ENCODE measurements at places on chromosomes 1 and 21.
A peak's percentile ranks its signal among the peaks of the same experiment; 100 is the strongest.

GRCh38 chr1:157114183-157115121 lies 14.8 kb upstream of the ETV3L start:
- no peak for DNase-seq

- DNase-seq, result no peak
Observed at GRCh38 chr21:38032082-38032801, 116.0 kb upstream of the KCNJ6 start.

DNA sequence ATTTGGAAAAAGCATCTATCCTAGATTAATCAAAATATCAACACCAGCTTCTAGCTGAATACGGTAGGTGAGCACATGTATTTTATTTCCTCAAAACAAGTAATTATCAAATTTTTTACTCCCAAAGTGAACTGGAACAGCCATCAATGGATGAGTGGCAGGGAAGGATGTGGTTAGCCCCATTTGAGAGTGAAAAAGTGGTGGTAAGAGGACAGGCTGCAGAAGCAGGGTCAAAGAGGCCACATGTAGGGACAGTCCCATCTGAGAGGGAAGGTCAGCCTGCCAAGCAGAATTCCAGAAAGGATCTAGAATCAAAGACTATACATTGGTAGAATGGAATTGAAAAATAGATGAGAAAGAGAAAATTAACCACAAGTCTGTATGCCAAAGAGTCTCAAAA lies 163.8 kb downstream of the SMYD3 start:
- no peak for DNase-seq

DNA sequence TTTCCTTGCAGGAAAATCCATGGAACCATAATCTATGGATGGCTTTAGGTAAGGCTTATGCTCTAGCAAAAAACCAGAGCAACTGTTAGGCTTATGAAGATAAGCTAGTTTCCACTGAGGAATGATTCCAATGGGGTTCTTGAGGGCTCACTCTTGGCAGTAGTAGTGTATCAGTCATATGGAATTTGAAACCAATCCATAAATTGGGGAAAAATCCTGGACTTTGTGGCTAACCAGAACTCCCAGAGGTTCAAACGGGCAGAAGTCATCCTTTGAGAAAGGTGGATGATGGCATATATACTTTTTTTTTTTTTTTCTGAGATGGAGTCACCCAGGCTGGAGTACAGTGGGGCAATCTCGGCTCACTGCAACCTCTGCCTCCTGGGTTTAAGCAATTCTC lies 54.2 kb upstream of the ATF3 start:
- DNase-seq, result no peak

DNA sequence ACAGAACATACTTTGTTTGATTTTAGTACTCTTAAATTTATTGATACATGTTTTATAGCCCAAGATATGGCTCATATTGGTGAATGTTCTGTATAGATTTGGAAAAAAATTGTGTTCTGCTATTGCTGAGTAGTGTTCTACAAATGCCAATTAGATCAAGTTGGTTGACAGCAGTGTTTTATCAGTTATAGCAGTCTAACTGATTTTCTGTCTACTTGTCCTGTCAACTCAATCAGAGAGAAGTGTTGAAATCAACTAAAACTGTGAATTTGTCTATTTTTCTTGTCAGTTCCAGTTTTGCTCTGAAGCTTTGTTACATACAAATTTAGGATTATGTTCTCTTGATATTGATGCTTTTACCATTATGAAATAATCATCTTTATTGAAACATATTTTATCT lies 14.7 kb upstream of the MT1HL1 start:
- DNase-seq, result no peak

DNA sequence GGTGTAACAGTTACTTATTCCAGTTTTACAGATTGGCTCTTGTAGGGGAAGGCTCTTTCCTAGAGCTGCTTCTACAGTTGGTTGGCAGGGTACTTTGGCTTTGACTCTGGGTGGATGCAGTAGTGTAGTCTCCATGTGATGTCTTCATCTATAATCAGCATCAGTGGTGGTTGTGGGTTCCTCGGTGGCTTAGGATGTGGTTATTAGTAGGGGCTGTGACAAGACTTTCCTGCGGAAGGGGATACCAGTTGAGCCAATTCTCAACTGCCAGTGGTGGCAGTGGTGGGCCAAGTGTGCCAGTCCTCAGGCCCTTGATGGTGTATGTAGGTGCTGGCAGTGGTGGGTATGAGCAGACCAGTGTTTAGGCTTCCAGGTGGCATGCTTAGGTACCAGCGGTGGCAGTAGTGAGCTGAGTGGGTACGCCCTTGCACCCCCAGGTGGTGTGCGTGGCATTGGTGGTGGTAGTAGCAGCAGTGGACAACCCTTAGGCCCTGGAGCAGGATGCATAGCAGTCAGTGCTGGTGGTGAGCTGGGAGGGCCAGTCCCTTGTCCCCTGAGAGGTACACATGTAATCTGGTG lies 27.2 kb upstream of the KLF18 start:
- no peak for DNase-seq

DNA sequence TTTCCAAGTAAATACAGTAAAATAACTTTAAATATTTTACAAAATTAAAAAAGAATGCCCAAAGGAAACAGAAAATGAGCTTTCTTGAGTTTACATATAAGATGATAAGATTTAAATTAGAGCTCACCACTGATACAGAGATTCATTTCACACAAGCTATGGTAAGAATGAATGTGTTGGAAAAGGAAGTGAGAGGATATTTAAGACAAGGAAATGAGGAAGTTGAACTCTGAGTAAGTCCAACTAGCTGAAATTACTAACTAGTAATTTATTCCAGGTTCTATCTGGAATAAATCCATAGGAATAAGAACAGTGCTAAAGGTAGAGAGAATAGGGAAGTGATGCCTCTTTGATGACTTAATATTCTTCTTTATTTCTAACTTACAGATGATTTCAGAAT lies 42.4 kb downstream of the FNBP1L start:
- DNase-seq, result no peak

DNA sequence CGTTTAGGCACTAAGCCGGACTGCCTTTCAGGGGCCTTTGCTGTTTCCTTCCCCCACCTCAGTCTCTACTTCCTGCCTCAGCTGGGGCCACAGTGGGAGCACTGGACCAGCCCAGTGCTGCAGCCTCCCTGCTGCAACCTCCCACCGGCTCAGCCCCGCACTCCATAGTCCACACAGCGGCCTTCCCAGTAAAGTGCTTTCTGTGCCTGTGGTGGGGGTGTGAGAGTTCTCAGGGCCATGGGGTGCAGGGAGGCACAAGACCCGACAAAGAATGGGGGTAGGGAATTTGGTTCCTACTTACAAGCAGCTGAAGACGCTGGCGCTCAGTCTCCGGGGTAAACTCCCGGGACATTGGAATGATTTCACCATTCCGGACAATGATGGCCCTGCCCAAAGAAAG lies 3.5 kb downstream of the PPM1J start:
- DNase-seq, result no peak

- DNase-seq, result no peak
Observed at GRCh38 chr1:111320066-111320879, 29.6 kb downstream of the CHIA start.

- no peak for DNase-seq
Observed at GRCh38 chr21:39111931-39112550, 71.2 kb downstream of the PSMG1 start.

- DNase-seq, result no peak
Observed at GRCh38 chr1:226816576-226816975, 53.8 kb upstream of the PSEN2 start.

DNA sequence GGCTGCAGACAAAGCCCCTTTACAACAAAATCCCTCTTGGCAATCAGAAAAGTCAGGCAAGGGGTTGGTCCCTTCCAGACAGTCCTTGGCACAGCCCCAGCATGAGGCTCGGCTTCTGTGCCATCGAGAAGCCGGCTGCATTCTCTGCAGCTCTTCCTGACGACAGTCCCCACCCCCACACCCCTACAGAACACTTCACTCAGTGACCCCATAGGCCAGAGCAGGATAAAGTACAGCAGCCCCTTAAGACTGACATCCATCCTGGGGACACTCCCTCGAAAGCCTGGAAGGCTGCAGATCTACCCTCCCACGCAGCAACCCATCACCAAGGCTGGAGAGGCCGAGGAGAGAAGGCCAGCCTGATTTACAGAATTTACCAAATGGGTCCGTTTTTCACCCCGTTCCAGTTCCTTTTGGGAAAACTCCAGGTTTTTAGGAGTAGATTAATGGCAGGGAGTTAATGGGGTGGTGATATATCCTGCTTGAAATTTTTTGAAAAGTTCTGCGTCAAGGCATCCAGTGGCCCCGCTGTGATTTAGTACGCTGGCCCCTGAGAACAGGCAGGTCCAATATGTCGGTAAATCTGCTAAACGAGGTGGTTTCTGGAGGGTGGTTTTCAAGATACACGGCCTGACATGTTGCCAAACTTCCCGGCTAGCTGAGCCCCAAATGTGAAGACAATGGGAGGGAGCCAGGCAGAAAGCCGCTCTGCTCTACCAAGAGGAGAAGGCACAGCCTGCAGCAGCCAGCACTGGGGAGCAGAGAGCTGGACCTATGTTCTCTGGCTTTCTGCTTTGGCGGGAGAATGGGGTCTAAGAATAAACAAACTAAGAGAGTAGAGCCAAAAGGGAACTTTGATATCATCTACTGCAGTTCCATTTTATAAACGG lies 81.7 kb downstream of the SSBP3 start:
- DNase-seq, result no peak

GRCh38 chr1:228332797-228333738 lies 73.6 kb downstream of the TRIM11 start:
- DNase-seq, result peak; percentile 20

GRCh38 chr1:160834945-160835565 lies 27.6 kb downstream of the CD244 start:
- peak; percentile 66 for DNase-seq

- DNase-seq, result no peak
Observed at GRCh38 chr1:159970932-159971342, 16.9 kb upstream of the SLAMF9 start.

GRCh38 chr21:24486973-24487372 lies 1120.3 kb downstream of the MRPL39 start:
- DNase-seq, result no peak

DNA sequence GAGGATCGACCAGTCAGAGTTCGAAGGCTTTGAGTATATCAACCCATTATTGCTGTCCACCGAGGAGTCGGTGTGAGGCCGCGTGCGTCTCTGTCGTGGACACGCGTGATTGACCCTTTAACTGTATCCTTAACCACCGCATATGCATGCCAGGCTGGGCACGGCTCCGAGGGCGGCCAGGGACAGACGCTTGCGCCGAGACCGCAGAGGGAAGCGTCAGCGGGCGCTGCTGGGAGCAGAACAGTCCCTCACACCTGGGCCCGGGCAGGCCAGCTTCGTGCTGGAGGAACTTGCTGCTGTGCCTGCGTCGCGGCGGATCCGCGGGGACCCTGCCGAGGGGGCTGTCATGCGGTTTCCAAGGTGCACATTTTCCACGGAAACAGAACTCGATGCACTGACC lies 9.6 kb downstream of the FAAP20 start:
- DNase-seq, result no peak

GRCh38 chr1:160741092-160741501 lies 2.0 kb downstream of the SLAMF7 start:
- DNase-seq, result no peak

GRCh38 chr1:118958140-118958539 lies 30.0 kb downstream of the TBX15 start:
- no peak for DNase-seq

- DNase-seq, result peak; percentile 56
Observed at GRCh38 chr21:32611471-32611997, 643 bp downstream of the CFAP298 start.

DNA sequence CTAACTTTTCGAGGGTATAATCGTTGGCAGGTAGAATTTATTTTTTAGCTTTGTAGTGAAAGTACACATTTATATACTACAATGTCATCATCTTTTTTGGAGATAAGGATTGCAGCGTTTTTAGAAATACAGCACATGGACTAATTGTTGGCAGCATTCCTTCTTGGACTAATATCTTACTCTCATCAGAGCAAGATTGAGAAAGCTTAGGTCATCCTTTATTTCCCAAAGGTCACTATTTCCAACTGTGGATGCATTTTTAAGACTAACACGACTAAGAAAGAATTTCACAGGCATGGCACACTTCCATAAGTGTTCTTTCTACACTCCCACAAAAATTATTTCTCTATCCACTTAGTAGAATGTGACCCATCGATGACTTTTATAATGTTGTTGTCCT lies 732.3 kb downstream of the NCAM2 start:
- no peak for DNase-seq

DNA sequence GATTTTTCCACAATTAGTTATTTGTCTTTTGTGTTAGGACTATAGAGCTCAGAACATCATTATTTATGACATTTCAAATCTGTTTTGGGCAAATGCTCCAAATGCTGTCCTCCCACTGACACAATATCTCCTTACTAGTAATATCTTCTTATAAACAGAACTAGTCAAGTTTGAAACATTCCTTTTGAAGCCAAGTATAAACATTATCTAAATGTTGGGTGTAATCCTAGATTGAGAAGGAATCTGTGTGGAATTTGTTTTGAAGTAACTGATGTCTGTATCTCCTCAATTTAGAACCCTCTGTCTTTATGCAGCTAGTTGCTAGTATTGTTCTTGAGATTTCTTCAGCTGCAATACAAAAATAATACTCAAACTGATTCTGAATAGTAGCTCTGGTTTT lies 28.5 kb upstream of the PAXBP1 start:
- no peak for DNase-seq

GRCh38 chr1:158105352-158106095 lies 75.2 kb upstream of the CD1D start:
- DNase-seq, result no peak

DNA sequence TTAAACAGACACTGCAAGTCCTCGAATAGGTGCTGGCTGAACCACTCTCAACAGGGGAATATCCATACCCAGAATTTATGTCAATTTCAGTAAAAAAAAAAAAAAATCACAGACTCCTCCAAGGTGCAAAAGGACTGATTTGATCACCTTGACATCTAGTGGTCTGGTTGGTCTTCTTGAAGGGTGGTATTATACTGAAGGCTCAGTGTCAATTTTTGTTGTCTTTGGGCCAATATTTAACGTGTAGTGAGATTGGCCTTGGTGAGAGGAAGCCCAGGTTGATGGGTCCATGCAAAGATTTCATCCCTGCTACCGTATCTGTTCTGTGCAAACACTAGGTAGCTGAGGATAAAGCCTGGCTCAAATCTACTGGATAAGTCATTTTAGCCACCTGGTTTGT lies 4.0 kb upstream of the GBP5 start:
- no peak for DNase-seq

DNA sequence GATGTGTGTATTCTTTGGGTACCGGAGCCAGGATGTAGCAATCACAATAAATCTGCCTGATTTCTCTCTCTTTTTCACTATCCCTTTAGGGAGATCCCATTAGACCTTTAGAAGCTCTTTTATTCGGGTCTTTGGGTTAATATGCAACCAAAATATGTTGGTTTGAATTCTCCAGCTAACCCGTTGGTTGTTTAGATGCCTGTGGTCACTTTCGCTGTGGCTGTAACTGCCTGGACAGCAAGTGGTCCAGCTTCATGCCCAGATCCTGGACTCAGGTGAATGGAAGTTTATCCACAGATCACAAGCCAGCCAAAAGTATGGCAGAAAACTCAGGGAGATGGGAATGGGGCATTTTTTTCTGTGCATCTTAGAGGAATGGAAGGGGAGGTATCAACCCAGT lies 12.3 kb downstream of the KAZN start:
- no peak for DNase-seq

GRCh38 chr21:18041012-18041411 lies 203.6 kb upstream of the CHODL start:
- no peak for DNase-seq

GRCh38 chr1:71641903-71642302 lies 561.1 kb upstream of the ZRANB2 start:
- DNase-seq, result no peak
